ENCODE measurements at places on chromosomes 7 and 10.
A peak's percentile ranks its signal among the peaks of the same experiment; 100 is the strongest.

DNA sequence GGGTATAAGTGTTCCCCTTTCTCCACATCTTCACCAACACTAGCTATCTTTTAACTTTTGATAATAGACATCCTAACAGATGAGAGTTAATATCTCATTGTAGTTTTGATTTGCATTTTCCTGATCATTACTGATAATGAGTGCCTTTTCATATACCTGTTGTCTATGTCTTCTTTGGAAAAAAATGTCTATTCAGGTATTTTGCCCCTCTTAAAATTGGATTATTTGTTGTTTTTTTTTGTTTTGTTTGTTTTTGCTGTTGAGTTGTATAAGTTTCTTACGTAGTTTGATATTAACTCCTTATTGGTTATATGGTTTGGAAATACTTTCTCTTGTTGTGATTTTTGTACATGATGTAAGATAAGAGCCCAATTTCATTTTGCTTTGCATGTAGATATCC lies 214.7 kb downstream of the MALRD1 start:
- no peak for DNase-seq

DNA sequence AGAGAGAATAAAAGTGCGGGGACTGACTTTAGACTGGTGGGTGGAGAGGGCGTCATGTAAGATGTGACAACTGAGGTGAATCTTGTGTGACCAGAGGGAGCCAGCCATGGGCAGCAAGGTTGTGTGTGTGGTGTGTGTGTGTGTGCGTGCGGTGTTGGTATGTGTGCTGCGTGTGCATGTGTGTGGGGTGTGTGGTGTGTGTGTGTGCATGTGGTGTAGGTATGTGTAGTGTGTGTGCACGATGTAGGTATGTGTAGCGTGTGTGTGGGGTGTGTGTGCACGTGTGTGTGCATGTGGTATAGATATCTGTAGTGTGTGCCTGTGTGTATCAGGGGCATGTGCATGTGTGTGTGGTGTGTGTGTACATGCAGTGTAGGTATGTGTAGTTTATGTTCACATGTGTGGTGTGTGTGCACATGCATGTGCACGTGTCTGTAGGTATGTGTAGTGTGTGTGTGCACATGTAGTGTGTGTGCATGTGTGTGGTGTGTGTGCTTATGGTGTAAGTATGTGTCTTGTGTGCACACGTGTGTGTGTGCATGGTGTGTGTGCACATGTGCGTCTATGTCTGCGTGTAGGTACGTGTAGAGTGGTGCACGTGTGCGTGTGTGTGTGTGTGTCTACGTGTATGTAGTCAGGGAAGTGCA lies 312.3 kb upstream of the MKI67 start:
- no peak for DNase-seq

- peak; percentile 83 for DNase-seq
Observed at GRCh38 chr7:100119970-100120732, 717 bp downstream of the CNPY4 start.

- no peak for DNase-seq
Observed at GRCh38 chr10:115572740-115573455, 479.7 kb downstream of the ATRNL1 start.

DNA sequence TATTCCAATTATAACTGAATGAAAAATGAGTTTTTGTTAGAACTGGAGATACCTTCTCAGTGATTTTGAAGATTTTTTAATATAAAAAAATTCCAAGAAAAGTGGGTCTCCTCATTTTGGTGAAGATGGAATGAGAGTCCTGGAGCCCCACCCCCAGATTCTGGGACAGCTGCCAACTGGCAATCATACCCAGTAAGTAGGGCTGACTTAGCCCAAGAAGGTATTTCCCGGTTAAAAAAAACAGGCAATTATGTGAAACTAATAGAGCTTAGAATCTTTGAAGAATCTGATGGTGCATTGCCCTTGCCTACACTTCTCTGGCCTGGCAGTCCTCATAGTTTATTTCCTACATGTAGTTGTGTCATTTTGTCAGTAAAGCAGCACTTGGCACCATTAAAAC lies 52.8 kb upstream of the VWDE start:
- no peak for DNase-seq
